ENCODE measurements at places on chromosomes 16 and 17.

- DNase-seq = no peak
Observed at GRCh38 chr16:2174396-2175131, 19.0 kb downstream of the TRAF7 start.

DNA sequence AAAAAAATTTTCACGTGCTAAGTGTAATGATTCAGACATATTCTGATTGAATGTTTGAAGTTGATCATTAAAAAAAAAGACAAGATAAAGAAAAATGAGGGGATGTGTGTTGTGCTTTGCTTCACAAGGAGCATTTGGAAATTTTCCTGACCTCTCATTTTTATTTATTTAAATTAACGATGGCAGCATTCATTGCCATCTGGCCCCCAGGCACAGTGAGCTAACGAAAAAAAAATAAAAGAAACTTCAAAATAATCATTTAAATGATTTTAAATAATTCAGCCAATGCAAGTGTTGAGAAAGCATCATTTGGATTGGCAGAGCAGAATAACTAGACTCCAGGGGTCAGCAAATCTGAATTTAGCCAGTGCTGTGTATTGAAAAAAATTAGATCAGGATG lies 1037.2 kb downstream of the CDH11 start:
- DNase-seq = no peak

GRCh38 chr17:32157225-32157624 lies 14.9 kb downstream of the RHOT1 start:
- DNase-seq = peak; percentile 93

DNA sequence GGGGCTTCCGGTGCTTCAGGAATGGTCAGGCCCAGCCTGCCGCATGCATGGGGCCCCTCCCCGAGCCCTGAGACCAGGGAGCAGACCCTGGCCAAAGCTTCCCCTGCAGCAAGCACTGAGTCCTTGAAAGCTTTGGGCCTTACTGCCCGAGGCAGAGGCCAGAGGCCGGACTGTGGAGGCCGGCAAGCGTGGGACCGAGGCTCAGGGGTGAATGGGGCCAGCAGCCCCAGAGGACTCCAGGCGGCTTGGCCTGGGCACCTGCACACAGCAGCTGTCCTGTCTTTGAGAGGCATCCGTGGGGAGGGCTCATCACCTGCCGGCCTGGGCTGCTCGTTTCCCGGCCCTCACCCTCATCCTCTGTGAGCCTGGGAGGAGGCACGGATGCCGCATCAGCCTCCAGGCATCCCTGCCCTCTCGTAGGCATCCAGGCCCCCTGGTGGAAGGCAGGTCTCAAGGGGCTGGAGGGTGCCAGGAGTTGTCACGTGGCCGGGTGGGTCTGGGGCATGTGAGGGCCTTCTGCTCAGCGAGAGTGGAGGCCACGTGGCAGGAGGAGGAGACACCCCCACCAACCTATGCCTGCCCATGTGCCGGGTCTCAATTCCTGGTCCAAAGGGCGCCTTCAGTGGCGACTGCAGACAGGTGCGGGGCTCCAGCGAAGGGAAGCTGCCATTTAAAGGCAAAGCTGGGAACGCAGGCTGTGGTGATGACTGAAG lies 31.4 kb downstream of the CACNA1H start:
- no peak for DNase-seq

GRCh38 chr16:87375426-87376135 lies 8.0 kb downstream of the FBXO31 start:
- DNase-seq = peak; percentile 60

GRCh38 chr17:17842111-17842876 lies 5.5 kb upstream of the SREBF1 start:
- DNase-seq = no peak

GRCh38 chr16:49822649-49823370 lies 33.1 kb downstream of the ZNF423 start:
- DNase-seq = no peak

- no peak for DNase-seq
Observed at GRCh38 chr17:42537156-42537805, 1.2 kb downstream of the NAGLU start.

GRCh38 chr17:16878606-16879005 lies 93.3 kb downstream of the TNFRSF13B start:
- no peak for DNase-seq

- no peak for DNase-seq
Observed at GRCh38 chr16:16149710-16150116, 73.6 kb downstream of the ABCC6 start.
